ENCODE measurements at places on chromosomes 3 and 15.

GRCh38 chr3:38835939-38836338, 19.9 kb upstream of the SCN10A start:
- DNase-seq: no peak

- DNase-seq: no peak
These were observed 299.1 kb upstream of the ROPN1 start for GRCh38 chr3:124291008-124291407.

DNA sequence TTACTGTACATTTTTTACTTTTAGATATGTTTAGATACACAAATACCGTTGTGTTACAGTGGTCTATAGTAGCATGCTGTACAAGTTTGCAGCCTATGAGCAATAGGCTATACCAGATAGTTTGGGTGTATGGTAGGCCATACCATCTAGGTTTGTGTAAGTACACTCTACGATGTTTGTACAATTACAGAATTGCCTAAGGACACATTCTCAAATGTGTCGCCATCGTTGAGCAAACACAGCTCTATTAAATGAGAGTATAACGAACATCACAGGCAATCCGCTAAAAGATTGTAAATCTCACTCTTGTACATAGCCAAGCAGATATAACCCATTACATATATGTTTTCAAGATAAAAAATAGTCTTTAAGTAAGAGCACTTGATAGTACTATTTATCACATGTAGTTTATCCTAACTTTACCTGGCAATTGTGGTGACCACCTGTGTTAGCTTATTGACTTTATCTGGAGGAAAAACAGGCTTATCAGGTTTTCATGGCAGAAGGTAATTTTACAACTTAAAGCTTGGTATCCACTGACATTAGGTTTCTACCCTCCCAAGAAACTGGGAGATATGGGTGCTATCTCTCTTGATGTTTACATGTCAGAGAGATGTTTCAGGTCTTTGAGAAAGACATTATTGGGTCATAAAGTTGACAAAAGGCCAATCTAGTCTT, 898.7 kb downstream of the NSUN3 start:
- no peak for DNase-seq

DNA sequence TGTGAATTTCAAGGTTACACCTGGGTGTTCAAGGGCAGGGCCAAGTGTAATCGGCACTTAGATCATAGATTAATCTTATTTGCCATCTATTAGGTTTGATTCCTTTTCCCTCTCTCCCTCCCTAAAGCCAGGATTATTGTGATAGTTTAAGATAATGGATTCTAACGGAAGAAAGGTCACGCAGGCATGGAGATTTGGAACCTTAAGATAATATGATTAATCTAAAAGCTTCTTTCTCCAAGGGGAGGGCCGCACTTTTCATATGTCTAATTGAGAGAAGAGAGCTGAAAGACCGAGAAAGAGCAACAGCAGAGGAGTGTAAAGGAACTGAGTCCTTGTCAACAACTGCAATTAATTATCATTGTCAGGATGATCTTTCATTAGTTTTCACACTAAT, 858.8 kb upstream of the NR2F2 start:
- no peak for DNase-seq

DNA sequence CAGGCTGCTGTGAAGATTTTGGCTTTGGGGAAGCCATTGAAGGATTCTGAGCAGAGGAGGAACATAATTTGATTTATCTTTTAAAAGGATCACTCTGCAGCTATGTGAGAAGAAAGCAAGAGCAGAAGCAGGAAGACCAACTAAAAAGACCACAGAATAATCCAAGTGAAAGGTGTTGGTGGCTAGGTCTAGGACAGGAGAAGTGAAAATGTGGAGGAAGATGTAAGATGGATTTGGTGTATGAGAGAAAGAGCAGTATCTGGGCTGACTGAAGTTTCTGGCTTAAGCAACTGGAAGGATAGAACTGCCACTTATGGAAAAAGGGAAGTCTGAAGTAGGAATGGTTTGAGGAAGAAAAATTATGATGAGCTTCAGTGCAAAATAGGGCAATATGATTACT, 62.0 kb downstream of the SFMBT1 start:
- DNase-seq: peak; percentile 33

- no peak for DNase-seq
These were observed 51.3 kb downstream of the ABCC5 start for GRCh38 chr3:183966361-183966791.

DNA sequence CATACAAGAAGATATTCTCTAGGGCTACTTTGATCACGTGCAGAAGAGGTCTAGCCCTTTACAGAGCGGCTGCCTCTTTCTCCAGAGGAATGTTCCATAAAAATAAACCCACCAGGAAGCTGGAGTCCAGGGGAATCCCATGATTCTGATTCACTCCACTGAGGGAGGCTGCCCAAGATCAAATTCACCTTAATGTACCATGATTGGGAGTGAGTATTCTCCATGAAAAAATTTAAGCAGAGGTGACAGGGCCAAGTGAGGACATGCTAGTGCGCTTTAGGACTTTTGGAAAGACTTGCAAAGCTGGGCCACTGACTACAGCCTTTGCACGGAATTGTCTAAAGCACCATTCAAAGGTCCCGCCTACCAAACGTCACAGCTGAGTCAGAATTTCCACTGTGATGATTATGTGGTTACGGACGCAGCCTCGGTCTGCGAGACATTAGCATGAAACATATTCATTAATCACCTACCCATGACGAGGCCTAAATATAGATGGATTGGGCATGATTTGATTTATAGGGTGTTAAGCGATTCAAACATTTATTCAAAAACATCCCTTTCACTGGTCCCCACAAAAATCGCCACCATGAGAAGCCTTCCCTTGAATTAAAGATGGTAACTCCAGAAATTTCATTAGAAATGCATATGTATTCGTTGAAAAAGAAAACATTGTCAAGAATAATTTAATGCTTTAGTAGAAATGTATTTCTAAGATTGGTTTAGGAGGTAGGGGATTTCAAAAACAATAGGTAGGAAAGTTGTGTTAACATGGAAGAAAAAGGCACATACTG, 152.6 kb downstream of the GREM1 start:
- DNase-seq: peak; percentile 32

- peak; percentile 56 for DNase-seq
These were observed 33.6 kb downstream of the VPS13C start for GRCh38 chr15:62026487-62027262.

DNA sequence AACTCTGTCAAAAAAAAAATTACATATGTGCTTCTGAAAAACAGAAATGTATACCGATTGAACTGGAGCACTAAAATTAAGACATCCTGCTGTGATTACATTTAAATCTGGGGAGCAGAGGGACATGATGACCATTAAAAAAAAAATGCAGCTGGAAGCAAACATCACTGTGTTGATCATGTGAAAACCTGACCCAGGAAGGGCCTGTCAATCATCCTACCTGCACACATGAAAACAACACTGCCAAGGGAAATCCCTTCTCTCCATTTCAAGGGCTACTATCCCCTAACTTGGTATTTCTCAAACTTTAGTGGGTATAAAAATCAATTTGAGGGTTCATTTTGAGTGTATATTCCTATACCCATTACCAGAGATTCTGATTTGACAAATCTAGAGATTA, 719.9 kb upstream of the CBLB start:
- no peak for DNase-seq

GRCh38 chr3:71160785-71161546, 422.6 kb downstream of the FOXP1 start:
- DNase-seq: no peak

- no peak for DNase-seq
These were observed 3.3 kb upstream of the VILL start for GRCh38 chr3:37987315-37987697.

- DNase-seq: no peak
These were observed 674.1 kb downstream of the CADM2 start for GRCh38 chr3:85632921-85633320.

GRCh38 chr3:187669675-187670504, at the start of gene SST:
SST (minus strand) TSS chr3:187670394; CDS start chr3:187670291, 103 bp downstream.
- peak; percentile 9 for DNase-seq

DNA sequence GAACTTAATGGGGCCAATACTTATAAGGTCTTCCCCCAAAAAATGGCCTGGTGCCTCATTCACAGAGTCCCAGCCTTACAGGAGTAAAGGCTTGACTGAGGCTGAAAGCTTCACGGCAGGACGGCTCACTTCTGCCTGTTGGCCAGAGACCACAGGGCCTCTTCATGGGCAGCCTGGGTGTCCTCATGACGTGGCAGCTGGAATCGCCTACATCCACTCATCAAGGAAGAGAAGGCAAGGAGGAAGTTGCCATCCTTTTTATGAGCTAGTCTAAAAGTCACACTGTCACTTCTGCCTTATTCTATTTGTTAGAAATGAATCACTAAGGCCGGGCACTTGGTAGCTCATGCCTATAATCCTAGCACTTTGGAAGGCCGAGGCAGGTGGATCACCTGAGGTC, 89.3 kb upstream of the DGKG start:
- peak; percentile 70 for DNase-seq

DNA sequence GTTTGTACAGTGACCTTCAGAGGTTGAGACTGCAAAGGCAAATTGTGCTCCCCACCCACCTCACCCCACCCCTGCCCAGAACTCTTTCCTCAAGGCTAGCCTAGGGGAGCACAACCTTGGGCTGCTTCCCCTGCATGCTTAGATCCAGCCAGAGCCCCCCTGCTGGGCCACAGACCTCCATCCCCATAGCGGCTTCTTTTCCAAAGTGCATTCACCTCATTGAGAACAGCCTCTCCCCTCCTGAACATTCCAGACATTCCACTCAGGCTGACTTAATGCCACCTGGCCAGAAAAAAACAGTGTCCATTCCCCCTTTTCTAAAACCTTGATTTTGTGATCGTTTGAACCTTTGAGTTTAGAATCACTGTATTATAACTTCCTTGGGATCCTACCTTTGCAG, 124.4 kb upstream of the TOPAZ1 start:
- DNase-seq: no peak

GRCh38 chr15:70278644-70279043, 180.9 kb upstream of the TLE3 start:
- no peak for DNase-seq

- DNase-seq: no peak
These were observed 405.1 kb downstream of the ROBO1 start for GRCh38 chr3:79362571-79363270.

DNA sequence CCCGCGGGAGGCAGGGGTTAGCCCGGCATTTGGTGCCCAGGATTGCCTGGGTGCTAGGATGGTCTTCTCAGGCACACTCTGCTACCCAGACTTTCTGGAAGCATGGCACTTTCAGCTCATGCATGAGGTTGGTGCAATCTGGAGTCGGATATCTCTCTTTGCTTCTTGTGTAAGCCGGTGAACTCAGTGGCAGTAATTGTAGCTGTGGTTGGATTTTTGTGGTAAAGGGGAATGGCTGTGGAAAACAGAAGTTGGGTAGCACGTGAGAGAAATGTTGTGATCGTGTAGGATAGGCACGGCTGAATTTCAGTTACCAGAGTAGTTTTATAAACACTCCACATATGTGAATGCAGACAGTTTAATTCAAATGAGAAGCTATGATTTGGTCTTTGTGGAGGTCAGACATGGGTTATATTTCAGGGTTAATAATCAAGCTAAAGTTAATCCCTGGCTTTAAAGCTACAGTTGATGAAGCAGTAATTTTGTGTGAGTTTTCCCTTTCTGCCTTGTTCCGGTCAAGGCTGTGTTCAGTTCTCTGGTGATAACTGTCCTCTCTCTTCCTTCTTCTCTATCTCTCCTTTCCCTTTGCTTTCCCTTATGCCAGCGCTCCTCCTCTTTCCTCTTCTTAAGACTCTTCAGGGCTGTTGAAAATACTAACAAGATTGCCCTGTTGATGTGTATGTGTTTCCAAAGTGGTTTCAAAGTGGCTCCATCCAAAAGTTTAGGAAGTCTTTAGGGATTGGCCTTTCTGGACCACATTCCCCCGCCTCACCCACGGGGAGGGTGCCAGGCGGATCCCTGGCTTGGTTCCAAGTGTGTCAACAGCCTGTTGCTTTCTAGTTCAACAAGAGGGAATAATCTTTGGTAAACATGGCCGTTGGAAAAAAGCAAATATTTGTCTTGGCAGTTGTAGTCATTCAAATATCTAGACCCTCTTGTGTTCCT, 404.6 kb upstream of the C2CD4B start:
- DNase-seq: peak; percentile 24

- peak; percentile 8 for DNase-seq
These were observed 350.1 kb upstream of the PROK2 start for GRCh38 chr3:72134989-72135451.

DNA sequence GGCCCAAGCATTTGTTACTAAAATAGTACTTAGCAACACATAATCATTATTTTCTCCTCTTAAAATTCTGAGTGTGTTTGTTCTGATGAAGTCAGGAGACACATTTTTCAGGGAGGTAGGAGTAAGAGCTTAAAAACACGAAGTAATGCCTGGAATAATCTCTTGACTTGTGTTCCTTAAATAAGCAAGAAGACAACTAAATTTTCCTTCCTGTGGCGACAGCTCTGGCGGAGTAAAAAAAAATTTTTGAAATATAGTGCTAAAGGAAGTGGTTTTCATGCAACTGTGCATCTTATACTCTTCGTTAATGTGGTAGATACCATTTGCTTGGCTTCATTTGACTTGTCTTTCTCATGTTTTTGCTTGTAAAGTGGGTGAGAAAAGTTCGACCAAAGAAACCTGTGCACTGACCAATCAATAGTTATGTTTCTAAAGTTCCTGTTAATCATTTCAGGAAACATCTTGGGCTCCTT, 11.1 kb upstream of the MBNL1 start:
- peak; percentile 63 for DNase-seq

- DNase-seq: no peak
These were observed 38.2 kb upstream of the UBE2E1 start for GRCh38 chr3:23767546-23767945.

DNA sequence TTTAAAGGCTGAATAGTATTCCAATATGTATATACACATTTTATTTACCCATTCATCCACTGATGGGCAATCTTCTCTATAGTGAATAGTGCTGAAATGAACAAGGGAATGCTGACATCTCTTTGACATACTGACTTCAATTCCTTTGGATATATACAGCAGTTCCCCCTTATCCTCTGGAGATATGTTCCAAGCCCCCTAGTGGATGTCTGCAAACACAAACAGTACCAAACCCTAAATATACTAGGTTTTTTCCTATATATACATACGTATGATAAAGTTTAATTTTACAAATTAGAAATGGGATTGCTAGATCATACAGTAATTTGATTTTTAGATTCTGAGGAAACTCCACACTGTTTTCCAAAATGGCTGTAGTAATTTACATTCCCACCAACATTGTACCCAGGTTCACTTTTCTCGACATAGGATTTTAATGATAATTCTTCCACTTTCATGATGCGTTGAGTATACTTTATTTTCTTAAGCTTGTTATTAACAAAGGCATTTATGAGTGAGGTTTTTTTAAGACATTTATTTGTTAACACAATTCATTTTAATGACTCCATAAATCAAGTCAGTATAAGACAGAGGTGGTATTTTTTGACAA, 38.2 kb downstream of the VPS13C start:
- DNase-seq: peak; percentile 7

All from inflammatory macrophage treated with lipopolysaccharide for 4 hours (primary cell).